ENCODE measurements at places on chromosomes 11 and 22.

DNA sequence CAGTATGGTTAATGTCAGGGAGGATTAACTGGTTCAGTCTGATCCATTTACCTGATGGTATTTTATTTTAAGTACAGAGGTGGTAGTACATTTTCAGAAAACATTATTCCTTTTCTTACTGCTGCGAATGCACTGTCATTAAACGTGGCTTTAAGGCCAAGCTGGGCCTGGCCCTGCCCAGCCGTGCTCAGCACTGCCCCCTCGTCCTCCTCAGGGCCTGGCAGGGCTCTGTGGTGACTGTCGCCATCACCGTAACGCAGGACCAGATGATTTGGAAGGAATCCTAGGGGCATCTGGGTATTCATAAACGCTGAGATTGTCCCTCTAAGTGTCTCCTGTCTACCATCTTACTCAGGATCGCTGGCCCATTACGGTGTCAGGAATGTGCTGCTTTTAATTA is 302.0 kb downstream of the TBC1D22A start:
- no peak for DNase-seq

GRCh38 chr22:20964090-20964798 is 2.8 kb upstream of the AIFM3 start:
- no peak for DNase-seq

GRCh38 chr11:2849994-2850770 is 35.4 kb downstream of the CDKN1C start:
- DNase-seq, result no peak

DNA sequence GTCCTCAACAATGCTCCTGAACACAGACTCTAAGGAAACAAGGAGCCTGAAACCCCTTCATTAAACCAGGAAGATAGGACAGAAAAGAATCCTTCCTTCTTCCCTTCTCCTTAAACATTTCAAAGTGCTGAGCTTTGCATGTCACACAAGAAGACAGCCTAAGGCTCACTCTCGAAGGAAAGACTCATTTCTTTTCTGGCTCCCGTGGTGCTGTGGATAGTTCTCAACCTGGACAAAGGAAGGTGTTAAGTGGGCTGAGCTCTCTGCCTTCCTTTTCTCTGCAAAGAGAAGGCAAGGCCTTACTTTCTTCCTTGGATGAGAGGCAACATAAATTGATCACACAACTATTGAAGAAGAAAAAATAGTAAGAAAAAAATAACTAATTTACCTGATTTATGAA is 452.4 kb upstream of the DDI1 start:
- DNase-seq, result no peak

DNA sequence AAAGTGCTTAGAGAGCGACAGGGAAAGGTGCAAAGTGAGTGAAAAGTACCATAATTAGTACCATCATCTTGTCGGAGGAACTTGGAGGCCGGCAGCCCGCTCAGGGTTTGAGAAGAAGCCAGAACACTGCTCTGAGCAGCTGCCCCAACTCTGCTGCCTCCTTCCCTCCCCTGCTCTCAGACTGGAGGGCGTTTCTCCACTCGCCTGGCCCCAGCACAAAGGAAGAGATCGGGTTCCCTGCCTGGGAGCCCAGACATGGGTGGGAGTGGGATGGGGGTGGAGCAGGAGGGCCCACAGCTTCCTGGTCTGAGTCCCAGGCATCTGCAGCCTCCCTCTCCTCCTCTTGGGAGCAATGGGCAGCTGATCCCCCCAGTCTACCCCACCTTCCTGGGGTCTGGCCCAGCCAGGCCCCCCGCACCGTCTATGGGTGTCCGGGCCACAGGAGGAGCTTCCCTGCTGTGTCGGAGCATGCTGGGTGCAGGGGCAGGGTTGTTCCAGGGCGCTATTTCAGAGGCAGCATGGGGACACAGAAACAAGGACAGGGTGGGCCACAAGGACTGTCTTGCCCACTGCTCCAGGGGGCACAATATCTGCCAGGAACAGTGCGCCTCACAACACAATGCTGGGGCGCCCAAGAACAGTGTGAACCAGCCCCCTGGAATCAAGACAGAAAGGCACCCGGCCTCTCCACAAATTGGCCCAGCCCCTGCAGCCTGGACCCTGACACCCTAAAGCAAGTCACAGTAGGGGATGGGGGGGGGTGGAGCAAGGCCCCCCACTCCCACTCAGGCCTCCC is 4.8 kb downstream of the LIF start:
- no peak for DNase-seq

- no peak for DNase-seq
Measured at GRCh38 chr11:19374151-19374569, 133.4 kb upstream of the E2F8 start.
